ENCODE measurements at places on chromosomes 2 and 18.

DNA sequence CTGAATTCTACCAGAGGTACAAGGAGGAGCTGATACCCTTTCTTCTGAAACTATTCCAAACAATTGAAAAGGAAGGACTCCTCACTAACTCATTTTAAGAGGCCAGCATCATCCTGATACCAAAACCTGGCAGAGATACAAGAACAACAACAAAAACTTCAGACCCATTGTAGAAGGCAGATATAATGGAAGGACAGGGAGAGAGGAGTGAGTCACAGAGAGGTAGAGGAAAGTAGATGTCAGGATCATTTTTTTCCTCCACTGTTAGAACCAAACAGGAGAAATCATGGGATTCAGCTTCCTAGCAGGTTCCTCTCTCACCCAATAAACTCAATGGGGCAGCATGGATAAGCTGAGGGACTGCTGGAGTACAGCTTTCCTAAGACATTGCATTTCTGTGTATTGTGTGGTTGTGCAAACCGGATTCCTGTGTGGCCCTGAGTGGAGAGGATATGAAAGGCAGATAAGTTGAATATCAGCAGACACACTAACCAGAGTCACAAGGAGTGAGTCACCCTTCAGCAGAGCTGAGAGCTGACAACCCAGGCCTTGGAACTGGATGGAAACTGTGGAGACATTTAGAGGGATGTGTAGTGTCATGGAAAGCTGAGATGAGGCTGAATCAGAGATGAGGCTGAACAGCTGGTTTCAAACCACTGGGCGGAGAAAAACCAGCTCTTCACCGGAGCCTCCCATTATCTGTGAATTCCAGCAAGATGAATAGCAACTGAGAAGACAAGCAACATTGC lies 60.9 kb upstream of the MMADHC start:
- no peak for DNase-seq

GRCh38 chr2:48504647-48505327 lies 25.2 kb upstream of the STON1 start:
- DNase-seq, result no peak

GRCh38 chr2:61549546-61549945 lies 11.4 kb upstream of the XPO1 start:
- DNase-seq, result no peak

- DNase-seq, result peak; percentile 45
Measured at GRCh38 chr2:197993830-197994229, 189.4 kb downstream of the PLCL1 start.

DNA sequence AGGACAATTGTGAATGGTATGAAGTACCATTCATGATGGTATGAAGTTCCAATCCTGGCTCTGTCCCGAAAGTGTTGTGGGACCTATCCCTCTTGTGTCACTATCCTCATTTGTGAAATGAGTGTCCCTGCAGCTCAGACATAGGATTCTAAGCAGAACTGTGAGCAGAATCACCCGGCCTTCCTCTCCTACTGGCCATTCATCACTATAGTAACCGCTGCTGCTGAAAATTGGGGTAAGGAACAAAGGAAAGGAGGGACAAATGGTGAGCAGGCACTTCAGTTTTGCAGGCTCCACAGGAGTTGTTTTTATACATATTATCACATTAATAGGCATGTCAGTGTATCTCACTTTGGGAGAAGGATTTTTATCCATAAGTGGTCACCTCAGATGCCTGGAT lies 27.4 kb downstream of the SMYD1 start:
- DNase-seq, result no peak

GRCh38 chr18:65988386-65988785 lies 237.6 kb downstream of the CDH7 start:
- no peak for DNase-seq

DNA sequence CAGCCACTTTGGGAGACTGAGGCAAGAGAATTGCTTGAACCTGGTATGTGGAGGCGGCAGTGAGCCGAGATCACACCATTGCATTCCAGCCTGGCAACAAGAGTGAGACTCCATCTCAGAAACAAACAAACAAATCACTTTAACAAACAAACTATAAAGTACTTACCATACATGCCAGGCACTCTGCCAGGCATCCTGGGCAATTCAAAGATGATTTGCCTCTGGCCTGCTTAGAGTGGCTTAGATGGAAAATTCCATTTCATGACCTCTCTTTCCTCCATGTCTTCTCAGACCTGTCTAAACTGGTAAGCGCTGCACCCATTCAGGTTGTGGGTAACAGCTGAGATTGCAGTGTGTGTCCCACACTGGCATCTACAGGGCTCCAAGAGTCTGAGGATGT lies 273.2 kb downstream of the BCL2 start:
- no peak for DNase-seq

- no peak for DNase-seq
Measured at GRCh38 chr2:240596491-240596931, 10.0 kb downstream of the CAPN10 start.

GRCh38 chr2:23550553-23550952 lies 165.6 kb downstream of the KLHL29 start:
- no peak for DNase-seq

- peak; percentile 79 for DNase-seq
Measured at GRCh38 chr18:34787931-34788532, 77.9 kb downstream of the DTNA start.

GRCh38 chr2:128469875-128470274 lies 151.2 kb upstream of the HS6ST1 start:
- no peak for DNase-seq

GRCh38 chr18:5424903-5425664 lies 118.7 kb downstream of the EPB41L3 start:
- DNase-seq, result peak; percentile 51

- DNase-seq, result no peak
Measured at GRCh38 chr2:65714866-65715265, 282.5 kb upstream of the SPRED2 start.

All from suppressor macrophage treated with lipopolysaccharide for 1 hour (primary cell).